Activated CD4-positive, alpha-beta T cell treated with anti-CD3 and anti-CD28 coated beads, Interleukin-2, amount 10 ng/mL, durations not matched to agents 24 days and 14 days (primary cell): ENCODE measurements at places on chromosomes 2 and 18.

DNA sequence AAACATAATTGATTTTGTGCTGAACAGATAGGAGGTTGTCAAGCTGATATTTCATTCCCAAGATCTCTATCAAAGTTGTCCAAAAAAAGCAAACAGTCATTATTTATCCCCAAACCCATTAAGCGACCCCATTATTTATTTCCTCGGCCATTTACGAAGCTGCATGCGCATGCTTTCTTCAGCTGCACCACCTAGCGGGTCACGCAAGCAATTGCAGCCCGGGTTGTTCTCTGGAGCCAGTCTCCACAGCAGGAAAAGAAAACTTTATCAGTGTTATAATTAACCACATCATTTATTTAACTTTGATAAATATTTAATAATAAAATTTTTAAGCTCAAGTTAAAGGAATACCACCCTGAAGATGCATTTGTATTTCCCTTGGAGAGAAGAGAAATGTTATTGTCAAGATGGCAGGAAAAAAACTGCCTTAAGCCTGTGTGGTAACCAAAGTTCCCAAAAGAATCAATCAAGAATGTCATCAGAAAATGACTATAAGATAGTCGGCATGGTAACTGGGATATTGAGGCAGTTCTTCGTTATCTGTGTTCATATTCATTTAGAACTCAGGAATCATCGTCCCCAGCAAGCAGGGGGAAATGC lies 304.7 kb downstream of the FBXO15 start:
- DNase-seq, result peak; percentile 80

DNA sequence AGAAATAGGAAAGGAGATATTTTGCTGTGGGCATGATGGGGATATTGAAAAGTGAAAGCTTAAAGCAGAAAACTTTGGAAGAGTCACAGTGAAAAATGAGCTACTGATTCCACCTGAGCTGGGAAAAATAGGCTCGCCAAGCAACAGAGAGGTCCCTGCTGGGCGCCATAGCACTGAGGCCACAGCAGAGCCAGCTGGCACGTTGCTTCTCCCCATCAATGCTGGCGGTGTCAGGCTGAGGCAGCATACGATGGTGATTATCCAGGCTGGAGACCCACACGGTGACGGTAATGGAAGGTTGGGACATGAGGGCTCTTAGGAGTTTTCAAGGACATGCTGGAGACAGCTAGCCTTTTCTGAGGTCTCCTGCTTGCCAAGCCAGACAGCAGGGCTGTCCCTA lies 25.8 kb upstream of the DTNB start:
- DNase-seq, result no peak

GRCh38 chr2:180015951-180016709 lies 9.0 kb upstream of the CWC22 start:
- no peak for DNase-seq

- no peak for DNase-seq
Measured at GRCh38 chr2:202115479-202115971, 42.5 kb downstream of the KIAA2012 start.

DNA sequence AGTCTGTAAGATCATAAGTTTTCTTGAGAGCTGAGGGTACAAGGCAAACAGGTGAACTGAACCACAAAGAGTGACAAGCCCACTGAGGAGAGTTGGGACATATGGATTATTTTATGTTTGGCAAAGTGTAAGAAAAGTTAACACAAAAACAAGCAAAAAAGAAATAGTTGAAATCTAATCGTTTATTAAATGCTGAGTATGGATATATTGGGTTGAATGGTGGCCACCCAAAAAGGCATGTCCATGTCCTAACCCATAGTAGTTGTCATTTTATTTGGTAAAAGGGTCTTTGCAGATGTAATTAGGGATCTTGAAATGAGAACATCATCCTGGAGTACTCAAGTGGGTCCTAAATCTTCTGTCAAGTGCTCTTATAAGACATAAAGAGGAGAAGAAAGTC lies 24.9 kb upstream of the TWIST2 start:
- DNase-seq, result no peak

- no peak for DNase-seq
Measured at GRCh38 chr2:108171657-108172056, 68.1 kb upstream of the SULT1C3 start.

GRCh38 chr2:127348426-127349000 lies 39.3 kb downstream of the MAP3K2 start:
- no peak for DNase-seq

GRCh38 chr2:102487761-102488462 lies 14.9 kb downstream of the SLC9A4 start:
- no peak for DNase-seq

GRCh38 chr2:55718165-55719008 lies 24.7 kb upstream of the PNPT1 start:
- peak; percentile 84 for DNase-seq

DNA sequence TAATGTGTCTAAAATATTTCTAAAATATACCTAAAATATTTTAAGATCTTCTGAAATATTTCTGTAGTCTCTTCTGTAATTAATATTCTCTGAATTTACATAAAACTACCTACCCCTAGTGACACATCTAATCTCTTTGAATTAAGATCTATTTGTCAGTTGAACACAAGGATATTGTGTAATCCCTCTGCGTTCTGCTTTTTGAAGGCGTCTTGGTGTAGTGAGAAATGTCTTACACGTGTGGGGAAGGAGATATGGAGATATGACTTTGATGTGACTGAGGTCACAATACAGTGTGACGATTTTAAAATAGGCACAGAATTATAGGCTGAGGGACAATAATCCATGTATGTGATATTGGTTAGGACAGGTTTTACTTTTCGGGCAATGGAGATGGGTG lies 79.8 kb downstream of the DOK6 start:
- no peak for DNase-seq

- no peak for DNase-seq
Measured at GRCh38 chr18:923144-923866, 18.6 kb downstream of the ADCYAP1 start.

DNA sequence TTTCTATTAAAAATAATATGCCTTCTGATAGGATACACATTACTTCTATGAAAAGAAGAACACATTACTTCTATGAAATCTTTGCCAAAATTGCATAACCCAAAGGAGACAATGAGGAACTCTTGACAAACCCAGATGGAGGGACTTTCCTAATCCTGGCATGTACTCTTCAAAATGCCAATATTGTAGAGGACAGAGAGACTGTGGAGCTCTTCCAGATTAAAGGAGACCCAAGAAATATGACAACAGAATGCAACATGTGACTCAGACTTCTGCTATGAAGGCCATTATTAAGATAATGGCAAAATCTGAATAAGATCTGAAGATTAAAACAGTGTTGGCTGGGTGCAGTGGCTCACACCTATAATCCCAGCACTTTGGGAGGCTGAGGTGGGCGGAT lies 22.2 kb downstream of the SOWAHC start:
- no peak for DNase-seq

DNA sequence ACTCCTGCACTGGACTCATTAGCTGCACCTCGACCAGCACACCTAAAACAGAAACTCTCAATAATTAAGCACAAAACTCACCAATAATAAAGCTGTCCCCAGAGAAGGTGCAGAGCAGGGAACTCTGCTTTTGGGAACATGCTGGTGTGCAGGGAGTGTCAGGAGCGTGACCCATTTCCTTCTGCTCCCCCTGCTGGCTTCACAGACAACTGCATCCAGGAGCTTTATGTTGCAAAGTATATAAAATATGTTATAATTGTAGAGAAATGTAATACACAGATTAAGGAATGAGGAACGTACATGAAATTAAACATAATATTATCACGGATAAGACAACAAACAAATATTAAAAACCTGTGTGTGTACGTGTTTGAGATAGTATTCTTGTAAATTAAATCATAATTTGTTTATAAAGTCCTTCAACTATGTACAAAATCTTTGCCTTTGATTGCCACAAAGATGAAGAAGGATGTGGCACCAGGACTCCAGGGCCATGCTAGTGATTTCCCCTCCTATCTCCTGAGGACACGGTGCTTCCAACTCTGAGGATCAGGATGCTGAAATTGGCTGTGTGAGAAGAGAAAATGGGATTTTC lies 68.6 kb upstream of the MAL start:
- peak; percentile 80 for DNase-seq

- DNase-seq, result no peak
Measured at GRCh38 chr2:175957845-175958244, 44.2 kb downstream of the LNPK start.

DNA sequence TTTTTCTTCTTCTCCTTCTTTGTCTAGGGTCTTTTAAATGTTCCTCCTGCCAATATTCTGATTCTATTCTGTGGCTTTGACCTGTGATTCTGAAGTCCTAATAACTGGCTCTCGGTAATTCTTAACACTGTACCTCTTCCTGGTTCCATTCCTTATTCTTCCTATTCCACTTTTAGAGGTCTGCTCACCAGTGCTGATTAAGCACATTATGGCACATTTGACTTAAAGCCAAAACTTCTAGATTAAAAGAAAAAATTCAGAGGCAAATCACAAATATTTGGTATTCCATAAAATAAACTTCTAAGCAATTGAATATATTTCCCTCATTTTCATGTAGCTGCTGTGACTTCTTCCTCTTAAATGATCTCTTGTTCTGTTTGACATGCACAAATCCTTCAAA lies 47.5 kb downstream of the NXPH2 start:
- no peak for DNase-seq

DNA sequence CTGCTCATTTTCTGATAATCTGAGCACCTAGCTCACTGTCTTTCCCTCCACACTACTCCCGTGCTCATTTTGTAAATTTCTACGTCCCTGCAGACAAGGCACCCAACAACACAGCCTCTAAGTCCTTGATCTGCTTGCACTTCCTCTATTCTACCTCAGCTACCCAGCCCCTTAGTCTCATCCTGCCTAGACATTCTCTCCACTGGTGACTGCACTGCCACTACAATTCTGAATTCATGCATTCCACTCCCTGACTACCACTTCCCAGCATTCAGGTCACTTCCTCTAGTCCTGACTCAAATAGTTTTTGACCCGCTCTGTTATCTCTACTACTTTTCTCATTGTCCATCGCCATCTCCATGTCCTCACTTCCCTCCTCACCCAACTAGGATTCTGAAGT lies 155.7 kb downstream of the DYM start:
- DNase-seq, result peak; percentile 46
